Kidney capillary endothelial cell (primary cell): ENCODE measurements at places on chromosomes 12 and 14.

DNA sequence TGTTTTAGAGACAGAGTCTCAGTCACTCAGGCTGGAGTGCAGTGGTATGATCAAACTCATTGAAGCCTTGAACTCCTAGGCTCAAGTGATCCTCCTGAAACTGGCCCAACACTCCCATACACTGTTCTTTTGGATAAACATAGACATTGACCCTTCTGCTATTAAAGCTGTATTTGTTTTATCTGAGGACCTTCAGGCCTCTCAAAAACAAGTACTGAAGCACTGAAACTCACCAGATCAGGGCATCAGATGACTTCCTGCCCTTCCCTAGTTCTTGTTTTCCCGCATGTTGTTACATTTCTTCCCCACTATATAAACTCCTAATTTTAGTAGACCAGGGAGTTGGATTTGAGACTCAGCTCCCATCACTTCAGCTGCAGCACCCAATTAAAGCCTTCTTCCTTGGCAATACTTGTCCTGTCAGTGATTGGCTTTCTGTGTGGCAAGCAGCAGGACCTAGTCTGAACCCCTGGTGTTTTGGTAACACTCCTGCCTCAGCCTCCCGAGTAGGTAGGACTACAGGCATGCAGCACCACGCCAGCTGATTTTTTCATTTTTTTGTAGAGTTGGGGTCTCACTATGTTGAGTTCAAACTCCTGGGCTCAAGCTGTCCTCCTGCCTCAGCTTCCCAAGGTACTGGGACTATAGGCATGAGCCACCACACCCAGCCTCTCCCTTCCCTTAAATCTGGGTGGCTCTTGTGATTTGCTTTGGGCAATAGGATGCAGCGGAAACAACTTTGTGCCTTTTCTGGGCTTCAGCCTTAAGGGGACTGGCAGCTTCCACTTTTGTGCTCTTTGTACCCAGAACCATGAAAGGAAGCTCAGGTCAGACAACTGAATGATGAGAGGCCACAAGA, 12.5 kb upstream of the IFT81 start:
- DNase-seq: no peak

DNA sequence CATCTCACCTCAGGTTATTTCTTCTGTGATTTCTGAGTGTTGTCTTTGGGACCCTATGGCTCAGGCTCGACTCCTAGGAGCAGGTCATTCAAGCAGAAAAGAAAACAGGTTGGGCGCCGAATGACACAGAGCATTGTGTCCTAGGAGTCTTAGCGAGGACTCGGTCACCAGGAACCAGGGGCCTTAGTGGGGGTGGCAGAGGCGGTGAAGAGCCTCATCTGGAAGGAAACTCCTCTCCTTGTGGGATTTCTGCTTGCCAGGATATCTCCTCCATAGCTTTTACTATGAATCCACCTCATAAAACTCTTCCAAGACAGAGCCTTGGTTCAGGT, 630 bp downstream of the PLEKHH1 start:
- DNase-seq: no peak

GRCh38 chr12:28413460-28414109, 223.3 kb downstream of the CCDC91 start:
- DNase-seq: no peak

GRCh38 chr14:92832137-92832700, 38.1 kb downstream of the GOLGA5 start:
- no peak for DNase-seq

DNA sequence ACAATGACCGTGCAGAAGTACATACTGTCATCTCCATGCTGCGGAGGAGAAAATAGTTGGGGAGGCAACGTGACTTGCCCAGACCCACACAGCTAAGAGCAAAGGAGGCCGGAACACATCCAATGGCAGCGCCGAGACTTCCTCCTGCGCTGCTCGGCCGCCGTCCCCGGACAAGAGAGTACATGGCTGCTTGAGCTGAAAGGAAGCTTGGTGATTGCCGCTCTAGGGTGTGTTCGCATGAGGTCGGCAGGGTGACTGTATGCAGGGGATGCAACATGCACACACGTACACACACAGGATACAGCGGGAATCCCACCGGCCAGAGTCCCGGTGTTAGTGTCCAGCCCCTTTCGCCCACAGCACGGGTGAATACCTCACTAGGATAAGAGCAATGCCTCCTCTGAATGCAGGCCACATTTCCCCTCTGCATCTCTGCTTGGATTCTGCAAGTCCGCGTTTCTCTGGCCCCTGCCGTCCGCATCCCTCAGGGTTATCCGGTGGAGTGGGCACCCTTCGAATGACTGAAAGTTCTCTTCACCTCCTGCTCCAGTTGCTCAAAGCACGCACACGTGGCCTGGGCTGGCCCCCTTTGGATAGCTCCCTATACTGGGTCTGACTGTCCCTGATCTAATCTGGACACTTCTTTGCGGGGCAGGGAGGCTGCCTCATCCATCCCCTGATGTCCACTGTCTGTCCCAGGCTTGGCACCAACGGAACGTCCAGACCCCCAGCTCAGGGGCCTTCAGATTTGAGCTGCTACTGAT, 78.8 kb downstream of the GSC start:
- no peak for DNase-seq

DNA sequence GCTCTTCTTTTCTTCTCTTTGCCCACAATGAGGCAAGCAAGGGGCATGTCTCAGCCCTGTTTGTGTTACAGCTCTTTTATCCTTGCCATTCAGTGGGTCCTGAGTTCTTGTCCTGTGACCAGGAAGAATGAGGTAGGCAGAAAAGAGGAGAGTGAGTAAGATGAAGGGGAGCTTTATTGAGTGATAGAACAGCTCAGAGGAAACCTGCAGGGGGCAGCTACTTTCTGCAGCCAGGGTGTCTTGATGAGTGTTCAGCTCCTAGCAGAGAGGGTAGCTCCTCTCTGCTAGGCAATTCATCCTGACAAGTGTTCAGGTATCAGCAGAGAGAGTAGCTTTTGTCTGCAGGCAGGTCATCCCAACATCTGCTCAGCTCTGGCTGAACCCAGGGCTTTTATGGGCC, 41.0 kb downstream of the HSD17B6 start:
- DNase-seq: no peak

DNA sequence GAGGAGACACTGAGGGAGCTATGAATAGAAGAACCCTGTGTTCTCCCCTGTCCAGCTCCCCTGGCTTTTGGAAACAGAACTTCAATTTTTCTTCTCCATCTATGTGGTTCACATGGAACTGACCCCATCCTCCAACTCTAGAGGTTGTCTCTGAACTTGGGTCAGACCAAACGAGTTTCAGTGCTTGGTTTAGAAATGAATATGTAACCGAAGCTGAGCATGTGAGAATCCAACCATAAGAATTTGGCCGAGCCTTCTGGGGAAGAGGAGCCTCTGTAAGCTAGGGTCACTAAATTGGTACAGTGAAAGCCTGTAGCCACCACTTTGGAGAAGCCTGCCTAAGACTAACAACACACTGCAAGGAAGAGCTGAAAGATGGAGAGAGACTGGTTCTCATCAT, 464.4 kb downstream of the ZFP36L1 start:
- DNase-seq: no peak

- no peak for DNase-seq
Measured at GRCh38 chr12:45601390-45601789, 128.1 kb upstream of the ARID2 start.
